K562 (cell line): ENCODE measurements at places on chromosomes 1 and 21.
A peak's percentile ranks its signal among the peaks of the same experiment; 100 is the strongest.

DNA sequence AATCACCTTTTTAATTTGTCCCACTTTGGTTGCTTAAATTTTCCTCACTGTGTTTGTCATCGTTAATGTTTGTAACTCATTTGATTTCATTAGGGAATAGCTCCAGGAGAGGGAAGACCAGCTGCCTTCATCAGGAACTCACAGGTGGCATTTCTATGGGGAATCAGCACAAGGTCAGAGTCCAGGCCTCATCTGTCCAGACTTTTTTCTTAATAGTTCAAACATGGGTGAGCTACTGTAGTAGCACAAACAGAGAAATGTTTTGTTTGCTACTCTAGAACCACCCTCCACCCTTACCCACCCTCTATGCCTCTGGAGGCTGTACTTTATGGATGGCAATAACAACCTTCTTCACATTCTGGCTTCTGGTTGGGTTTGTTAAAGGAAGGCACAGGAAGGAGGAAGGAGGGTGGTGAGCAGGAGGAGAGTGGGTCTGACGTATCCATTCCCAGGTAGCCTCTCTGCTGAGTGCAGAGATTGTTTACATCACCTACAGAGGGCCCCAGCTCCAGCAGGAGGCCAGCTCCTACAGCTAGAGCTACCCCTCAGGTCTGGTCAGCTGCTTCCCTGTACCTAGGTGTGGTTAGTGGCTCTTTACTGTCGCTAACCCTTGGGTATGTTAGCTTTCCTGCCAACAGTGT lies 8.1 kb upstream of the TEDDM1 start:
- no peak for DNase-seq

- DNase-seq = peak; percentile 60
Measured at GRCh38 chr1:43366179-43366578, 1.6 kb downstream of the ELOVL1 start.

DNA sequence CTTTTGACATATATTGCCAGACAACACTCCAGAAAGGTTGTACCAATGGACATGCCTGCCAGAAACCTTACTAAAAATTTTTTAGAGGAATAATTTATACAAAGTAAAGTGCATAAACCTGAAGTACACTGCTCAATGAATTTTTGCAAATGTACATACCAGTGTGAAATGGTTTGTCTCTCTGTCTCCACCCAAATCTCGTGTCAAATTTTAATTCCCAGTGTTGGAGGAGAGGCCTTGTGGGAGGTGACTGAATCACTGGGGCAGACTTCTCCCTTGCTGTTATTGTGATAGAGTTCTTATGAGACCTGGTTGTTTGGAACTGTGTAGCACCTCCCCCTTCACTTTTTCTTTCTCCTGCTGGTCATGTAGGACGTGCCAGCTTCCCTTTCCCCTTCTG lies 168.8 kb downstream of the RWDD3 start:
- DNase-seq = no peak

GRCh38 chr1:44256762-44257554 lies 43.7 kb downstream of the DMAP1 start:
- DNase-seq = no peak

- no peak for DNase-seq
Measured at GRCh38 chr1:28249866-28250295, 9.4 kb upstream of the SESN2 start.

DNA sequence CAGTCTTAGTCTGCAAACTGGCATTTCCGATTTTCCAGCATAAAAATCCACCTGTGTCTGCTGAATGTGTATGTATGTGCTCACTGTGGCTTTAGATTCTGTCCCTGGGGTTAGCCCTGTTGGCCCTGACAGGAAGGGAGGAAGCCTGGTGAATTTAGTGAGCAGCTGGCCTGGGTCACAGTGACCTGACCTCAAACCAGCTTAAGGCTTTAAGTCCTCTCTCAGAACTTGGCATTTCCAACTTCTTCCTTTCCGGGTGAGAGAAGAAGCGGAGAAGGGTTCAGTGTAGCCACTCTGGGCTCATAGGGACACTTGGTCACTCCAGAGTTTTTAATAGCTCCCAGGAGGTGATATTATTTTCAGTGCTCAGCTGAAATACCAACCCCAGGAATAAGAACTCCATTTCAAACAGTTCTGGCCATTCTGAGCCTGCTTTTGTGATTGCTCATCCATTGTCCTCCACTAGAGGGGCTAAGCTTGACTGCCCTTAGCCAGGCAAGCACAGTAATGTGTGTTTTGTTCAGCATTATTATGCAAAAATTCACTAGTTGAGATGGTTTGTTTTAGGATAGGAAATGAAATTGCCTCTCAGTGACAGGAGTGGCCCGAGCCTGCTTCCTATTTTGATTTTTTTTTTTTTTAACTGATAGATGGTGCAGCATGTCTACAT lies 2.5 kb upstream of the OLFML3 start:
- peak; percentile 33 for DNase-seq

DNA sequence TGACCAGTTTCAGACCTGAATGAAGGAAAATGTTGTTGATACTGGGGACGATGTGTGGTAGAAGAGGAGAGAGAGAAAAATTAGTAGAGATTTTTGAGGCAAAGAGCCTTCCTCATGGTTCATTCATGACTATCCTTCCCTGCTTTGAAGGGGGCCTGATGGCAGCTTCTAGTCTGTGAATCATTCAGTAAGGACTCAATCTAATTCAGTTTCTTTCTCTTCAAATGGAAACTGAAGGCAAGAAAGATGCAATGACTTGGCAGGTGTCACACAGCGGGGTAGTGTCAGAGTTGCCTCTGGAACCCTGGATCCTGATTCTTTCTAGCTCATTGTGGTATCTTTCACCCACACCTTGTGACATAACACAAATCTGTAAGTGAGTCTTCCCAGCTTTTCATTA lies 14.9 kb upstream of the CD5L start:
- DNase-seq = no peak

DNA sequence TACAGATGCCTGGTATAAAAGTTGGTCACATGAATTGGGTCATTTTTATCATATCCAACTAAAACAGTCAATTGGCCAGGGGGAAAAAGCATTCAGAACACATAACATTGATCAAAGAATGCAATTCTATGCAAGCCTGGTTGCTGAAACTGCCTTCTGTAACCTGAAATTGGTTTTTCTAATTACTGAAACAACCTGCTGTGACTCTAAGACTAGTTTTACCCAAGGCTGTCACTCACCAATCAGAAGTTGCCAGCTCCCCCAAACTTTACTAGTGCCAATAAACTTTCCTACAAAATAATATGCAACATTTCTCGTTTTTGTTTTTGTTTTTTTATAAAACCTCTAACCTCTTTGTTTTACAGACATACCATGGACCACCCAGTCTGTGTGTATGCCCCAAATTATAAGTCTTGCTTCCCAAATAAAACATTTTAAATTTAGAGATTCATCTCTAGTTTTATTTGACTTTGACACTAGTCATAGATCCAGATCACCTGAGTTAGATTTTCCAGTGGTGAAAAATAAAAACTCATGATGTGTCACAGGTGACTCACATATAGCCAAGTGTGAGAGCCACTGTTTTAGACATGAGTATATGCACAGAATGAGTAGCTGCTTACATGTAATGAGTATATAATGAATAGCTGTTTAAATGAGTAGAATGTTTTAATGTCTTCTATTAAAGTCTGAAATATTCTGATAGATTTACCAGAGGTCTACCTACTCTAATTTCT lies 64.2 kb upstream of the CR2 start:
- no peak for DNase-seq

DNA sequence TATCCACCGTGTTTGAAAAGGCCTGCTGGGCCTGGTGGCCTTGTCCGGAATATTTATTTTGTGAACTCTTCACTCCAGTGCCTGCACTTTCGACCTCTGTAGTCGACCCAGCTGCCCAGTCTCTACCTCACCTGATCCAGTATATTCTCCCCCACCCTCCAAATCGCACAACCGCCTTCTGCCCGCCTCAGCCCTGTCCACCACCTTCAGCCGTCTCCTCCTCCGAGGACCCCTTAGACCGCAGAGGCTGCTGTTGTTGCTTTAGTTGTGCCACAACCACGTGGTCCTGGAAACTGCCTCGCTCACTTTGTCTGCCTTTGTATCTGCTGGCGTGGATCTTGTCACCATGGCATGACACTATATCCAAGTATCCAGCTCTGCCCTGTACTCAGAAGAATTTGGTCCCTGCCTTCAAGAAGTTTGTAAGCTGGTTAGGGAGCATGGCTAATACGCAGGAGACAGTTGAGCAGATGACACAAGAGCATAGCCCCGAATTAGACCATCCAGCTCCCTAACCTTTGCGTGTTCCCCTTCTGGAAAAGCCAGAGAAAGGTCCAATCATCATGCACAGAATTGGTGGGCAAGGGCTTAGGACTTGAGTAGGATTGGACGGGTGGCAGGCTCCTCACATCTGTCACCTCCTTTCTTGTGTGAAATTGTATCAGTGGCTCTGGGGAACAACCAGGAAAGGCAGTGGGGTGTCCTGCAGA lies 1.5 kb downstream of the PHGDH start:
- no peak for DNase-seq

DNA sequence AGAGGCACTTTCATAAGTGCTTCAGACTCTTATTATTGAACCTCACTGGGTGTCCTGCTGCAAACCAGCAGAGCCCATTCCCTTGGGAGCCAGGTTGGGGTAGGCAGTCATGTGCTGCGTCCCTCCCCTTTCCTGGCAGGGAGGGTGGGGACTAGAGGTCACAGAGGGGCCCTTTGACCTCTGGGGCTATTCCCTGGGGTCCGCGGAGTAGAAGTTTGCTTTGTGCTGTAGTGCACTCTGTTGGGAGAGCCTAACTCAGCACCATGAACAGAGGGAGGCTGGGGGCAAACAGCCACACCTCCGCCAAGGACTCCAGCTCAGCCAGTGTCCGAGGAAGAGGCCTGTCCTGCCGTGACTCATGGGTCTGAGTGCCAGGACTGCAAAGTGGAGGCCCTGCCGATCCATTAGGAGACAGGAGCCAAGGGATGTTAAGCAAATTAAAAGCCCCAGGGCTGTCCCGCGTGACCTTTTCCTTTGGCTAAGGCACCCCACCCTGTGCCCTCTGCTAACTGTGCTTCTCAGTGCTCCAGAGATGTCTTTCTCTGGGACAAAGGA lies 3.0 kb upstream of the IGSF21 start:
- no peak for DNase-seq

GRCh38 chr1:230758709-230759368 lies 11.7 kb downstream of the CAPN9 start:
- no peak for DNase-seq

- no peak for DNase-seq
Measured at GRCh38 chr1:85884372-85885035, 176.3 kb upstream of the ZNHIT6 start.

GRCh38 chr1:46134660-46135331 lies 2.4 kb upstream of the PIK3R3 start:
- no peak for DNase-seq

GRCh38 chr21:45562965-45563364 lies 20.7 kb upstream of the SLC19A1 start:
- DNase-seq = no peak

- DNase-seq = peak; percentile 42
Measured at GRCh38 chr1:50959303-50959912, 659 bp downstream of the FAF1 start.

DNA sequence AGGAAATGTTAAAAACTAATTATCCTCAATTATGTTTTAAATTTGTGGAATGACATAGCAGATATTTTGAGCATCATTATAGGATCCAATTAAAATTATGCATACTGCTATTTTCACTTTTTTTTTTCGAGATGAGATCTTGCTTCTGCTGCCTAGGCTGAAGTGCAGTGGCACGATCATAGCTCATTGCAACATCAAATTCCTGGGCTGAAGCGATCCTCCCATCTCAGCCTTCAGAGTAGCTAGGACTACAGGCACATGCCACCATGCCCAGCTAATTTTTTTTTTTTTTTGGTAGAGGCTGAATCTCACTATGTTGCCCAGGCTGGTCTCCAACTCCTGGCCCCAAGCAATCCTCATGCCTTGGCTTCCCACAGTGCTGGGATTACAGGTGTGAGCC lies 11.3 kb upstream of the SLC1A7 start:
- no peak for DNase-seq

- no peak for DNase-seq
Measured at GRCh38 chr1:45895406-45895805, 92.0 kb downstream of the MAST2 start.
